ENCODE measurements at places on chromosomes 5 and 9. TPM values are rescaled to one million over a fixed set of nuclear protein-coding genes. Genes with fewer than 3 reads are reported as not detected.

GRCh38 chr5:169080448-169080911 is 220.5 kb downstream of the SLIT3 start:
- DNase-seq = no peak
- no peak overlapping the region for H3K4me3 ChIP-seq
- no peaks in the 10 kb centered on the region for H3K27me3 ChIP-seq
- no peak overlapping the region for H3K27ac ChIP-seq

DNA sequence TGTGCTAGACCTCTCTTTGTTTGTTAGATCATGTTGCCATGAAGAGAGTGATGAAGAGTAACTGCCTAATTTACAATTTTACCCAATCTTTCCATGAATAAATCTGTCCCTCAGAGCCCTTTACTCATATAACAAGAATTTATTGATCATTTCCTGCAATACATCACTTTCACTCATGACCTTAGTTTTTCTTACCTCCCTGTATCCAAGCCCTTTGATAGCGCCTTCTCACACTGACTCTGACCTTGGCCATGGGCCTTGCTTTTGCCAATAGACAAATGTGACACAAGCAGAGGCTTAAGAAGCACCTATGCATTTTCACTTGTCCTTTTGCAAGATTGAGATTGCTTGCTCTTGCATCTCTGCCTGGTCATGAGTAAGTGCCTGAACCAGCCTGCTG is 288.1 kb downstream of the NNT start:
- H3K27ac ChIP-seq = no peak overlapping the region
- no peaks in the 10 kb centered on the region for H3K4me1 ChIP-seq
- H3K36me3 ChIP-seq = no peaks in the 10 kb centered on the region
- H3K27me3 ChIP-seq = no peaks in the 10 kb centered on the region
- DNase-seq = no peak

GRCh38 chr9:113369855-113370140 is 7.0 kb downstream of the HDHD3 start:
- H3K4me3 ChIP-seq = no peak overlapping the region
- H3K4me1 ChIP-seq = no peaks in the 10 kb centered on the region
- H3K27ac ChIP-seq = no peak overlapping the region
- DNase-seq = no peak

GRCh38 chr5:132138260-132138659 is 64.7 kb downstream of the CSF2 start:
- H3K36me3 ChIP-seq = no peaks in the 10 kb centered on the region
- no peak overlapping the region for H3K27ac ChIP-seq
- no peaks in the 10 kb centered on the region for H3K4me1 ChIP-seq
- no peak overlapping the region for H3K4me3 ChIP-seq
- DNase-seq = no peak

- H3K4me1 ChIP-seq = no peaks in the 10 kb centered on the region
- no peaks in the 10 kb centered on the region for H3K27me3 ChIP-seq
- H3K36me3 ChIP-seq = no peaks in the 10 kb centered on the region
- DNase-seq = no peak
Observed at GRCh38 chr5:158039911-158040347, 181.0 kb upstream of the CLINT1 start.

- H3K36me3 ChIP-seq = no peaks in the 10 kb centered on the region
- no peak for DNase-seq
- H3K27ac ChIP-seq = peak overlapping the region; percentile 59
- no peaks in the 10 kb centered on the region for H3K27me3 ChIP-seq
- peak overlapping the region; percentile 45 for H3K4me3 ChIP-seq
- peaks cover 22% of the 10 kb centered on the region for H3K4me1 ChIP-seq
Observed at GRCh38 chr5:50744776-50745175, 78.3 kb downstream of the PARP8 start.

GRCh38 chr9:114674798-114675540 is 7.0 kb downstream of the TEX48 start:
- no peaks in the 10 kb centered on the region for H3K4me1 ChIP-seq
- no peaks in the 10 kb centered on the region for H3K27me3 ChIP-seq
- no peak overlapping the region for H3K27ac ChIP-seq
- DNase-seq = no peak

TMEM215 gene
- total RNA-seq = not detected

CER1 gene
- total RNA-seq = not detected

AIF1L gene
- total RNA-seq = 12.3 TPM

GCNT4 gene
- 2.8 TPM for total RNA-seq

PDE8B gene
- 4.9 TPM for total RNA-seq

Data from upper lobe of right lung (tissue), 1 donor.